Hippocampal formation (tissue), 2 donors: ENCODE measurements at places on chromosomes 4 and X.

DNA sequence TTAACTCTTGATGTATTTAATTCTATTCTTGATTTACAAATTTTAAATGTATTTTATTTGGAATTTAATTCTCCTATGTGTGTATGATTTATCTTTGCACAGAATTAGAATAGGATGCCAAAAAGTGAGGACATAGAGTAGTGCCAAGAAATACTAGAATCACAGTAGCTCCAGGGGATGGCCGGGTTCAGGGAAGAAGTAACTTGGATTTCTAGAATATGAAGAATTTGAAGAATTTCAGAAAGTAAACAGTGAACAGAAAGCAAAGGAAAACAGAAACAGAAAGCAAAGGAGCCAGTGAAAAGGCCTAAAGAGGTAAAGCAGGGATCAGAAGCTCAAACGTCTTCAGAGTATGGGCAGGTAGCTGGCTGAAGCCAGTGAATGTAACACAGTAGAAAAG is 1187.6 kb downstream of the RPA4 start:
- DNase-seq = no peak

DNA sequence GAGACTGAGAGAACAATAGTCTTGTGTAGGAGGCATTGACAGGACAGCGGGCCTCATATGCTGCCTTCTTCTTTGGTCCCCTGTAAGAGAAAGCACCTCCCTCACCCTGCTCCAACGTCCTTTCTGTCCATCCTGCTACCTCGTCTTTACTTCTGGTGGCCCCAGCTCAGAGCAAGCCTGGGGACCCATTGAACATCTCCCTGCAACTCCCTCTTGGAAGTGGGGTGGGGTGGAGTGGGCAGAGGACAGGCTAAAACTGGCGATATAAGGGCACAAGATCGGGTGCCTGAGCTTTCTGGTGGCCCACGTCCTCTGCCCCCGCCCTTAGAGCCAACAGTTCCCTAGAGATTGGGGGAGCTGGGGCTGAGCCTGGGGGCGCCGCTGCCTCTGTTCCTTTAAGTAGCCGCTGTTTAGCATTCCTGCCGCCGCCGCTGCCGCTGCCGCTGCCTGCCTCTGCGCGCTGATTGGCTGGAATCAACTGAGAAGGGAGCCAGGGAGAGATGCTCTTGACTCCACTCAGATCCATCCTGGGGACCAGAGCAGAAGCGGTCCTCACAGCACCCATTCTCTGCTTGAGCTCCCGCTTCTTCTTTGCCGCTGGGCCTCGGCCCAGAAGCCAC is at the start of gene DLG3:
Gene DLG3 (plus strand): TSS at position 510 of the 620 bp plus-strand sequence. CDS start 367 bp downstream, outside the sequence.
- peak; percentile 40 for DNase-seq

DNA sequence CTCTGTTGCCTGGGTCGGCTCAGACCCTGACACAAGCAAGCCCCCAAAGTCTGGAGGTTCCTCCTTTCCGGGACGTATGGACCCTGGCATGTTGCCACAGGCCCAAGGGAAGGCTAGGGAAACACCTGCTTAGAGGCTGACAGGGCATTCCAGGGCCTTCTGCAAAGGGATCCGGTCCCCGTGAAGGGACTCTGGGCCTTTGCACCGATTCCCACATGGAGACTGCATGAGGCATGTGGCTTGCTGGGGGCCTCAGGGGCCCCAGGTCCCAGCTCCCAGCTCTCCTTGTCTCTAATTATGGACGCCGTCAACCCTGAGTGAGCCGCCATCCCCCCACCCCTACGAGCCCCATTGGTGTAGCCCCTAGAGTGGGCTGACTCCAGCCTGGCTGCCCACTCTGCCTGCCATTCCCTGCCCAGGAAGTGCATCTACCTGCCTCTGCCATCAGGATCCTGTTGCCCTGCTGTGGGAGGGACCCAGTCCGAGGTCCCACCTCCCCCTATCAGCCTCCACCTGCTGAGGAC is 4.2 kb upstream of the RGS12 start:
- no peak for DNase-seq

DNA sequence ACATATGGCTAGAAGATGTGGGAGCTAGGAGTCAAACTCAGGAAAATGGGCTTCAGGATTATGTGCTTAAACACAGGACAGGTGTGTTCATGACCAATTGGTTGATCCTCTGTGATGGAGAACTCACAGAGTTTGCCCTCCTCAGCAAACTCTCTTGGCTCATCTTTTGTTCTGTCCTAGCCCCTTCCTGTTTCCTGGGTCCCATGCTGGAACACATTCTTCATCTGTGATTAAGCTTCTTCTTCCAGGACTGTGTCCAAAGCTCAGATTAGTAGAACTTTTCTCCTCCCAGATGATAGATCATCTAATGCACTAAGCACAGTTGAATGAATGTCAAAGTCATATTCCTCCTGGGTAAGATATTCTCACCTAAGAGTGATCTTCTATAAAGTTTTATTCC is 38.8 kb upstream of the TCEANC start:
- no peak for DNase-seq

DNA sequence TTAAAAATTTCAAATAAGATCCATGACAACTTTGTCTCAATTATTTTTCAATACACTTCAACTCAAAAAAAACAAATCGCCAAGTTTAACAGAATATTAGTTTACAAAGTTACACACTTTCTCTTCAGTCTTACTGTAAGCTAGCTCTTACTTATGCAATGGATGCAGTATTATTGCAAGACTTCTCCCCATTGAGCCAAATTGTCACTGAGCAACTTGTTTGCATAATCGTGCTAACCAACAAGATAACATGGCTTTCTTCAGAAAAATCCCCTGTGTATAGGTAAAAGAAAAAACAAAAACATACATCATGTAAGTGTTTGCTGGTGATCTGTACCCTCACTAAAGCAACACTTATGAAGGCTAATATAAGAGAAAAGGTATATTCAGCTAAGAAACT is 18.9 kb downstream of the DNAJB14 start:
- DNase-seq = no peak

DNA sequence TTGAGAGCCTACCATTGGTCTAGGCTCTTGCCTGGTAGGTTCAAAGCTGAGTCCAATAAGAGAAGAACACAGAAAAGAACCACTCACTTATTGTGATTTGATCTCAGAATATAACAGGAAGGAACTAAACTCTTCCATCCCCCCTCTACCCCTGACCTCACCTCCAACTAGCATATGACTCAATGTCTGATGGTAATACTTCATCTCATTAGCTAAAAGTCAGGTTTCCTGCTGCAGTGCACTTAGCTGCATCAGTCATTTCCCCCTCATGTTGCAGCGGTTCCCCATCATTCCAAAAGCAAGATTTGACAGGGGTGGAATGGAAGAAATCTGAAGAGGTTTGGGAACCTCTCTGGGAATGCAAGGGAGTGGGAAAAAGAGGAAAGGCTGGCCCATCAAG is 289.5 kb downstream of the SMARCA1 start:
- DNase-seq = no peak

DNA sequence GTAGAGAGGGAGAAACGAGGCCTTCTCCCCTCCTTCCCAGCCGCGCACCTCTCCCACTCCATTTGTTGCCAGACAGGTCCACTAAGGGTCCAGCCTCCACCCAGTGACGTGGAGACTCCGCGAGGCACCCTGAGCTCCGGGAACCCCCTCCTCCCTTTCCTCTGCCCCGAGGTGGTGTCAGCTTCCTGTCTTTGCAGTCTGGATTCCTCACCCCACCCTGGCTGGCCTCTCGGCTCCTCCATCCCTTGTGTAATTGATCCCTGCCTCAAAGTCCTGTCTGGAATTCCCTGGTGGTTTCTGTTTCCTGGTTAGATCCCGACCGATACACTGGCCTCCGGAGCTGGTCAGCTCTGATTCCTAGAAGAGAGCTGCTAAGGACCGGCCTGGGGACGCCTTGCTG is 105.9 kb upstream of the SCOC start:
- DNase-seq = no peak

DNA sequence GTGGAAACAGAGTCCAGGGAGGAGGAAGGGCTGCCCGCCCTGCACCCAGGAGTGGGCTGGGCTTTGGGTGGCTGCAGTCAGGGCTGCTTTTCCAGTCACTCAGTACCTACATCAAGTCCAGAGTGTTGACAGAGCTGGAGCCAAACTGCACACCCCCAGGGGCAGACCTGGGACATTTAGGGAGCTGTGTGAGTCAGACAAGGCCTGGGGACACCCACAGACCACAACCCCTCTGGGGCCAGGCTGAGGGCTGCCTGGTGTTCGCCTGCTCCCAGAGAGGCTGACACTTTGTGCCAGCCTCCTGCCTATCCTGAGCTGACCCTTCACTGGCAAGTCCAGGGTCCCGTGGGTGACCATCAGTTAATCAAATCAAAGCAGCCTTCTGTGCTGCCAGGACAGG is 240.0 kb downstream of the BCOR start:
- DNase-seq = no peak

- DNase-seq = no peak
Measured at GRCh38 chrX:68897118-68897945, 68.5 kb downstream of the EFNB1 start.

DNA sequence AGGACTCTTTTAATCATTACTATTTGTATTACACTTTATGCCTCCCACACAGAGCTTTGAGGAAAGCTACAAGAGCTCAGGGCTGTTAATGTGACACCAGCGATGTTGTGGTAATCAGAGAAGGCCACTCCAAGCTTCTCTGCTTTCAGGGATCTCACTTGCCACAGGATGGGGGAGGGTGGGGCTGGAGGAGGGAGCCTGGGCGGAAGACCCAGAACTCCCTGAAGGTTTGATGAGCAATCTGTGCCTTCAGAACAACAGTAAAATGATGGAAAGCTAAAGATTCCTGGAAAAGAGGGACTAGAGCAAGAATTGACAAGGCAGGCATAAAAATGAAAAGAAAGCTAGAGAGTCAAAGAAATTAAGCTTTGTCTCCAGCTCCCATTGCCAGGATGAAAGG is 75.6 kb downstream of the MAML3 start:
- no peak for DNase-seq

DNA sequence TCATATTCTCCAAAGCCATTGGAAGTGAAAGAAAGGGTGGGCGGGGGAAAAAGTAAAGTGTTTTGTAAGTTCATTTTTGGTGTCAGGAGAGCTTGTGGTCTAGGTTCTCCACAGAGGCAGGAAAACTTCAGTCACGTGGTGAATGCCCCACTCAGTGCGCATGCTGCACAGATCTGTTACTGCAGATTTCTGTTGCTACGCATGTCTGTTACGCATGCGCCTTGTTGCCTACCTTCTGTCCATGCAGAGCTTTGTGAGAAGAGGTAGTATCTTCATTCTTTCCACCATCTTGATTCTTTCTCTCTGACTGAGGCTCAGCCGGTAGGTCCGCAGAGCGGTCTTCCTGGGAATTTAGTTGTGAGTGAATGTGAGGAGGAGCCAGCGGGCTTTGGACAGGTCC is 15.1 kb upstream of the PAGE3 start:
- no peak for DNase-seq

DNA sequence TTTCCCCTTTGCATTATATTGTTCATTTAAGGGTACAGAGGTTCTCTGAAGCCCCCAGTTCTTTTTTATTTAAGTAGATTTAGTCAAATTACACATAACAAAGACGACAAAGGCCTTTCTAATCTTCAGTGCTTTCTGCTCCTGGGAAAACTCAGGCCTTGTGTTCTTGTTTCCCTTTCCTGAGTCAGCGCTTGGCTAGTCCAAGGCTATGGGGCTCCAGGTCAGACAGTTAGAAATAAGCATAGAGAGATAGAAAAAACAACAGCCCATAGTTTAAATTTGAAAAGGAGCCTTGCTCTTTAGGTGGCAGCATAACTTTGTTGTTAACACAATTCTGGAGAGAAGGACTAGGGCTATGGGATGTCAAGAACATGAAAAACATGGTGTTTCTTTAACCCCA is 97.3 kb downstream of the PPP1R2C start:
- DNase-seq = no peak

DNA sequence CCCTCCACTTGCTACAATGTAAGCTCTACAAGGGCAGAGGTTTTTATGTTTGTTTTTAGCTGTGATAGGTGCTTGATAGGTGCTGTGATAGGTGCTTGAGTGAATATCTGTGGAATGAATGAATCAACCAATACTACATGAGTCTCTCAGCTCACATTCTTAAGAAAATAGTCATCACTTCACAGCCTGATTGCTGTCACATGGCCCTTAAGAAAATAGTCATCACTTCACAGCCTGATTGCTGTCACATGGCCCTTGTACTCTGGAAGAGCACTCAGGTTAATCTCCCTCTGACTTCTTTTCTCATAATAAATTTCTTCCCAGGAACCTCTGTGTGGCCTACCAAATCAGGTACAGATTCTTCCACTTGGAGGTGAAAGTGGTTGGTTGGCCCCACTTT is 335.2 kb downstream of the TENM3 start:
- no peak for DNase-seq

DNA sequence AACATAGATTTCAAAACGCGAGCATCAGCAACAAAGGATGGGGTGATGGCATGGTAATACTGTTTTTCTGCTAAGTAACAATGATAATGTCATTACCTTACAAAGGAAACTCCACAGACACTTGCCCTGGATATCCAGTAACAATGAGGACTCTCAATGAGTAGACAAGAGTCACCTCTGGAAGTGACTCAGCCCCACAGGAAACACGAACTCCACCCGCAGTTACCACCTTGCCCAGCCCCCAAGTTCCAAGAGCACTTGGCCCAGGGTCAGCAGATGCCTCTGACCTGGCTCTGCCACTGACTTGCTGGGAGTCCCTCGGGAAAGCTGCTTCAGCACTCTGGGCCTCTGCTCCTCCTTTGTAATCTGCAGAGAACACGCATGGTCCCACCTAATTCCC is 110.3 kb upstream of the MAP3K15 start:
- no peak for DNase-seq

GRCh38 chr4:108168160-108168670 is 517 bp downstream of the LEF1 start:
- no peak for DNase-seq

- no peak for DNase-seq
Measured at GRCh38 chr4:102608190-102608589, 107.0 kb downstream of the NFKB1 start.
